Activated CD4-positive, alpha-beta T cell treated with anti-CD3 and anti-CD28 coated beads, Interleukin-2, amount 50 U/mL, for 4 hours (primary cell): ENCODE measurements at places on chromosomes 4 and X.

DNA sequence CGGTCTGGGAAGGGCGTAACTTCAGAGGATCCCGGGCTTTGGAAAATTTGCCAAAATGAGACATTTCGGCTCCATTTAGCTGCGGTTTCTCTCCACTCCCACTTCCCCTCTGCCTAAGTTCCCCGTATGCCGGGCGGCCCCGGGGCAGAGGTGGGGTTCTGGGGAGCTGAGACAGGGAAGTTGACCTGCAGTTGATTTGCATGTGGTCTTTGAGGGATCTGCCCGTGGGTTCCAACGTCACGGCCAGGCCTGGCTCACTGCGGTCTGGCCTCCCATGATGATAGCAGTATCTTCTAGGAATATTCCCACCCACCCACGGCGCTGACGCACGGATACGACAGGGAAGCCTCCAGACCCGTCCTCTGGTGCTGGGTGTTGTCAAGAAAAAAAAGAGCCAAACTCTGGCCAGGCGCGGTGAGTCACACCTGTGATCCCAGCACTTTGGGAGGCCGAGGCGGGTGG is 27.3 kb upstream of the CRLF2 start:
- DNase-seq = no peak

DNA sequence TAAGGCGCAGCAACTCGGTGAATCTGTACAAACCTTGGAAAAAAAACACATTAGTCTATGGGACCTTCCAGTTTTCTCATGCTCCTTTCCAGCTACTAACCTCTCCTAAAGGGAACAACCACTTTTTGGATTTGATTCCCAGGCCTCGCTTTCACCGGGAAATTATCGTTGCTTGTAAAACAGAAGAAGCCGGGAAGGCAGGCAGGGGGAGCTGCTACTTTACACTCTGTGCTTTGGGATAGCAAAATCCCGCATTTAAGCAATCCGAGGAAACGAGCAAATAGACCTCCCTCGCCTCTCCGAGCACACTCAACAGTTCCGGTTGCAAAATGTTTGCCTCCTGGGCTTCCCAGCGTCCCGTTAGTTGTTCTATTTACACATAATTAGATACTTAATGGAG is 1.2 kb downstream of the CD38 start:
- no peak for DNase-seq

GRCh38 chr4:152033621-152034020 is 272.8 kb upstream of the GATB start:
- no peak for DNase-seq

- no peak for DNase-seq
These were observed 25.6 kb upstream of the SPANXD start for GRCh38 chrX:141724186-141724585.

DNA sequence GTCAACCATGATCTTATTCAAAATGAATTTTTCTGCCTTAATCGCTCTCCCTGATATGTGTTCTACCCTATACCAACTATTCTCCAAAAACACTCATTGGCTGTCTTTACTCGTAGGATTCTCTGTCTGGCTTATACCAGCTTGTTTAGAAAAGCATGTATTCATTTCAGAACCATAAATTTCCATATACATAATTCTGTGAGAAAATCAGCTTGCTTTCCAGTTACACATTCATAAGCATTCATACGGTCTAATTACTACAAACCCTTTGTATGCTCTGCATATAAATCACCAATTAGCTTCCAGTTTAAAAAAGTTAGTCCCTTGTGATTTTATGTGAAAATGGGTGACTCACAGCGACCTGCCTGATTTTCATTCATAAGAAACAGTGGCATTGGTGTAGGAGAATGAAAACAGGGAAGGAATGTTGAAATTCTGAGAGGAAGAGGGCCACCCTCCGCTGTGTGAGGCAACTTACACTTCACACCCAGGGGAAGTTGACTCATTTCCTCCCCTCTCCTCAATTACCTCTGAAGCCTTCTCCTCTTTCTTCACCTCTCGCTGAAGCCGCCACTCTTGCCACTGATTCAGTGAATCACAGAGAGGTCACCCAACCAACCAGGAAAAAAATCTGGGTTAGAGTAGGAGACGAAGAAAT is 63.3 kb downstream of the MEPE start:
- no peak for DNase-seq

- DNase-seq = peak; percentile 76
These were observed 1.6 kb downstream of the LONRF3 start for GRCh38 chrX:118975831-118976598.
